Activated T-helper 1 cell treated with anti-CD3 and anti-CD28 coated beads, Interleukin-2, amount 50 U/mL, for 16 hours (primary cell): ENCODE measurements at places on chromosomes 1 and 21.

- DNase-seq = no peak
Observed at GRCh38 chr1:167486090-167486824, 32.1 kb downstream of the CD247 start.

DNA sequence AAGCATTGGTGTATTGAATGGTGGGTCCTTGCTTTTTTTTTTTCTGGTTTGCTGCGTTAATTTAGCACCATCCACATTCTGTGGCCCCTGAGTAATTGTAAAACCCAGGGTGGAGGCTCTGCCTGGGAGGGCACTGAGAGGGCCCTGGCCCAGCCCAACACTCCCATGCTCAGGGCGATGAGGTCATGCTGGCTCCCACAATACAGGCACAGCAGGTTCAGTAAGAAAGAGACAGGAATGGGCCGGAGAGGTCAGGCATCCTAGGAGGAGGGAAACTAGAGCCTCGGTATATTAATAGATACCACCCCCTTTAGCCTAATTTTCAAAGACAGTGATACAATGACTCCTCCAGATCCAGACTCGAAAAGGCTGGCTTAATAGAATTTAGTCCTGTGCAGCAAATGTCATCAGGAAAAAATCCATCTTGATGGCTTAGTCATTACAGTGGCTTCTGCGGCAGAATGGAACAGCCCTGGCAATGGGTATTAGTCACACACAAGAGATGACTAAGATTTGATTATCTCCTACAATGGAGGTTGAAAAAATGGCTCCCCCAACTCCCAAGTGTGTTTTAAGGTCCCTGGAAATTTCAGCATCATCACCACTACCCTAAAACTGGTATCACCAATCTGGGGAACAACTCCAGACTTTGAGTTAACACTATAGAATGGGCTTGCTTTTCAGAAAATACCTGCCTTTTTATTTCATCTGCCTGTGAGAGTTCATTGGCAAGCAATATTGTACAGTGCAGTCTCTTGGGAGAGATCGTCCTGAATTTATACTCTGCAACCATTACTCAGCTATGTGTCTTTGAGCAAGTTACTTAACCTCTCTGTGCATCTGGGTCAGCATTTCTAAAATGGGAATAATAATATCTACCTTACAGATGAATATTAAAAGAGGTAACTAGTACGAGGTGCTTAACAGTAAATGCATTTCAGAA, 43.9 kb upstream of the LYST start:
- DNase-seq = peak; percentile 8

DNA sequence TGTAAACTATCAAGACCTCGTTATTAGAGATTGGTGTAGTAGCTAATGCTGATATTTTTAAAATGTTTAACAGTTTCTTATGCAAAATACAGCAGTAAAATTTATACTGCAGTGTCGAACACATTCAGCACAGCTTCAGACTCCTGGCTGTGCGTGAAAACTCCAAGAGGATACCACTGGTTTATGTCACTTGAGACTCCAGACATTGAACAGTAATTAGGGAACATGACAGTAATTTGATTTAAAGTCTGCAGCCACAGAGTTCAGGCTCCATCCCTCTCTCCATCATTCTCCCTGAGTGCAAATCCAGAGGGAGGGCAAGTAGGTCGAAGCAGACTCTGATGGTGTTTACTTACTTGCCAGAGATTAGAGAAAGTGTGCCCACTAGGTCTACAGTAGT, 94.2 kb downstream of the AK5 start:
- DNase-seq = no peak

DNA sequence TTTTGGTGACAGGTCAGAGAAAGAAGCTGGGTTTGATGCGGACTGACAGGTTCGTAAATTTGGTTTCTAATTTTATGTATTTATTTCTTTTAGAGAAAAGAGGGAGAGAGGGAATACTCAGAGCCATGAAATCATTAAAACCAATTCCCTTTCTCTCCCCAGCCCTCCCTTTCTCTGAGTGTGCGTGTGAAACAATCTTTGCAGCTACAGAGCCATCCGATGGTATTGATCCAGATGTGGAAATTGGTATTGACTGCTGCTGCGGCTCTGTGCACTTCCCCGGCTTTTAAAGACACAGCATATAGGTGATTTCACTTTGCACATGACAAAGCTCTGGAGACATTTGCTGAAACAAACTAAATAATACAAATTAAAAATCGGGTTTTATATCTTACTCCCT, 42.4 kb upstream of the PBX1 start:
- DNase-seq = no peak

DNA sequence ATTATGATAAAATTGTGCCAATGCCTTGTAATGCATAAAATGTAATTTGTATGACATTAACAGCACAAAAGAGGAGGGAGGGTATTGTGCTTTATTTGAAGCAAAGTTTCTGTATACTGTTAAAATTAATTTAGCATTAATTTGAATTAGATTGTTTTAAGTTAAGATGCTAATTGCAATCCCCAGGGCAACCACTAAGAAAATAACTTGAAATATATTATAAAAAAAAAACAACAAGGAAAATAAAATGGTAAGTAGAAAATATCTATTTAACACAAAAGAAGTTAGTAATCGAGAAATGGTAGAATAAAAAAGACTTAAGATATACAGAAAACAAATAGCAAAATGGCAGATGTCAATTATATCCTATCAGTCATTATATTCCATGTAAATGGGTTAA, 131.4 kb upstream of the KAZN start:
- DNase-seq = no peak

- DNase-seq = no peak
Observed at GRCh38 chr1:183454377-183454776, 17.9 kb upstream of the SMG7 start.

DNA sequence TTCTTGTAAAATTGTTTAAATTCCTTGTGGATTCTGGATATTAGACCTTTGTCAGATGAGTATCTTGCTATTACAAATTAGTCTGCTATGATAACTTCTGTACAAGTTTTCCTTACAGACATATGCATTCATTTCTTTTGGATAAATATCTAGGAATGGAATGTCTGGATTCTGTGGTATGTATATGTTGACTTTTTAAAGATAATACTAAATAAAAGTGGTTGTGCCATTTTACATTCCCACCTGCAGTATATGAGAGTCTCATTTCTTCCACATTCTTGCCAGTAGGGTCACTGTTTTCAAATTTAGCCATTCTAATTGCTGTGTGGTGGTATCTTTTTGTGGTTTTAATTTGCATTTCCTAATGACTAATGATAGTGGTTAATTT, 53.9 kb downstream of the SYDE2 start:
- DNase-seq = no peak

DNA sequence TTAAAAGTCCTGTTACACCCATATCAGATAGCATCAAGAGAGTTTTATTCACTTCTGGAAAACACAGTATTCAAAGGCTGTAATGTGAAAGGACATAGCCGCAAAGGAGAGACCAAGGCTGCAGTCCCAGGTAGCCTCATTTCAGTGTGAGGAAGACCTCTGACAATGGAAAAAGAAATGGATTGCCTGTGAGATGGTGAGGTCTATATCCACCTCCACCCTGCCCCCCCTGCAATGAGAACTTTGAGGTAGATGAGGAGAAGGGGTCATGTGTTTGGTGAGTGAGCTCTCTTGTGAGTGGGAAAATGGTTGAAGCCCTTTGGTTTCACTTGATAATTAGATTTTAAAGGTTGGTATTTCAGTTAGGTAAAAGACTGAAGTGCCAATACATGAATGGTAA, 3.5 kb downstream of the MRPS6 start:
- DNase-seq = no peak

DNA sequence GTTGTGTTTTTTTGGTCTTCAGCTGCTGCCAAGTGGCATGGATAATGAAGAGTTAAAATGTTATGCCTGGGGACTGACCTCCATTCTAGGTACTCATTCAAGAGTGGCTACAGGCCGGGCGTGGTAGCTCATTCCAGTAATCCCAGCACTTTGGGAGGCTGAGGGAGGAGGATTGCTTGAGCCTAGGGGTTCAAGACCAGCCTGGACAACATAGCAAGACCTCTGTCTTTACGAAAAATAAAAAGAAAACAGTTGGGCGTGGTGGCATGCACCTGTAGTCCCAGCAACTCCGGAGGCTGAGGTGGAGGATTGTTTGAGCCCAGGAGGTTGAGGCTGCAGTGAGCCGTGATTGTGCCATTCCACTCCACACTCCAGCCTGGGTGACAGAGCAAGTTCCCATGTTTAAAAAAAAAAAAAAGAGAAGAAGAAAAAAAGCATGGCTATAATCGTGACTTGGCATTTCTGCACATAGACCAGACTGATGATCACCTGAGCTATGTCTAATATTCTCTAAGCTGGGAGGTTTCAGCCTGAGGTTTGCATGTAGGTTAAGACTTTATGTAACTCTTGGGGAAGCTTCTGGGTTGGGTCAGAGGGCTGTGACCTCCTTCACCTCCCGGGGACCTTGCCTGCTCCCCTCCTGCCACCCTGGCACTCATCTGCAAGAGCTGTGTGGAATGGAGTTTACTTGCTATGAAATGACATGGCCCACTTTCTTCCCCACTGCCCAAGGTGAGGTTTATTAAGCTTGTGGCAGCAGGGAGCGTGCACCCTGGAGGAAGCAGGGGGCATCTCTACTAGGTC, 51.3 kb downstream of the DHRS3 start:
- no peak for DNase-seq
